ENCODE measurements at places on chromosomes 1 and 21.

DNA sequence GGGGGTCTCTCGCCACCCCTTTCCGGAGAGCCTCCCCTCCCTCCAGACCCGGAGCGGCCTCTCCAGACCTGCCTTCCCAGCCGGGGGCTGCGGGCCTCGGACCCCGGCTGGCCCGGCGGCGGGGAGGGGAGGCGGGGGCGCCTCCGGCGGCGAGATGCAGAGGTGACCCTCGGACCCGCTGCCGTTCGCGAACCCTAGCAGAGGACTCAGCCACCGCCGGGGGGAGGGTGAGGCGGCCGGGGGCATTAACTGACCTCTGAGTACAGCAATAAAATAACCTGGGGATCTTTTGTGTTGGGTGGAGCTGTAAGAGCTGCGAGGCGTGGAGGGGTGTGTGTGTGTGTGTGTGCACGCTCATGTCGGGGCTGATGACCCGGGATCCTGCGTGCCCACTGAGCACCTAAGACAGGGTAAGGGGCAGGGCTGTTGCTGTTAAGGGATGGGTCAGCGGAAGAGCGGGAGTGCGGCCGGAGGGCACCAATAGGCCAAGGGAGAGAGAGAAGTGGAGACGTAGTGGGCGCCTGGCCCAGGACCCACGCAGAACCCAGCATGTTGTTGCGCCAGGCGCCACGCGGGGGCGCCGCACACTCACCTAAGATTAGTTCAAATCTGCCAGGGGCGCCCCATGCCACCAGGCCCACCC, 6.3 kb downstream of the HAPLN2 start:
- DNase-seq: peak; percentile 67

GRCh38 chr1:47180603-47181094, 9.2 kb downstream of the PDZK1IP1 start:
- no peak for DNase-seq

DNA sequence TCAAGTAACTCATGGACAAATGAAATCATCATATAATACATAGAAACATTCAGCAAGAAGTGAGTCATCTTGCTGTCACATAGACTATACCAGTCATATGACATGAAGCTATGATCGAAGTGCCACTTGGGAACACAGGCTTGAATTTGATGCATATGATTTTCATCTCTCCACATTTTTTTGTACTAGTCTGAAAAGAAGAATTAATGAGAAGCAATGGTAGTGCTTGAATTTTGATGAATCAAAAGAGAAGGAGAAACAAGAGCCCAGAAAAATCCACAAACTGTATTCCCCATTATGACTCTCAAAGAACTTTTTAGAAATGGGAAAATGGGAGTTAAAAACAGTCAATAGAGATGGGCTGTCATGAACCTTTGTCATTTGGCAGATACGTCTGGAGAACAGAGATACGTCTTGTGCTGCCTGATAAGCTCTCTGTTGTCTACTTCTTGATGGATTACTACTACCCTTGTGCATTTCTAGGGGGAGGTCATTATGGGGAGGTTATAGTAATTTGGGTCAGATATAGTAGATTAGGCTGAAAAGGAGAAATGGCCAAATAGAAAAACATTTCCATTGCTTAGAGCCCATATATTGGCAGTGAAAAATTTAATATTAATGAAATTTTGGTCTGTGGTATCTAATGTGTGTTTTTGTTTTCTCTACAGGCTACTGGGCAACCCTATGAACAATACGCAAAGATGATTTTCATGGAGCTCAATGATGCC, 8.0 kb upstream of the LEPR start:
- DNase-seq: no peak

- DNase-seq: peak; percentile 93
Observed at GRCh38 chr1:94527447-94528031, 14.0 kb downstream of the F3 start.

DNA sequence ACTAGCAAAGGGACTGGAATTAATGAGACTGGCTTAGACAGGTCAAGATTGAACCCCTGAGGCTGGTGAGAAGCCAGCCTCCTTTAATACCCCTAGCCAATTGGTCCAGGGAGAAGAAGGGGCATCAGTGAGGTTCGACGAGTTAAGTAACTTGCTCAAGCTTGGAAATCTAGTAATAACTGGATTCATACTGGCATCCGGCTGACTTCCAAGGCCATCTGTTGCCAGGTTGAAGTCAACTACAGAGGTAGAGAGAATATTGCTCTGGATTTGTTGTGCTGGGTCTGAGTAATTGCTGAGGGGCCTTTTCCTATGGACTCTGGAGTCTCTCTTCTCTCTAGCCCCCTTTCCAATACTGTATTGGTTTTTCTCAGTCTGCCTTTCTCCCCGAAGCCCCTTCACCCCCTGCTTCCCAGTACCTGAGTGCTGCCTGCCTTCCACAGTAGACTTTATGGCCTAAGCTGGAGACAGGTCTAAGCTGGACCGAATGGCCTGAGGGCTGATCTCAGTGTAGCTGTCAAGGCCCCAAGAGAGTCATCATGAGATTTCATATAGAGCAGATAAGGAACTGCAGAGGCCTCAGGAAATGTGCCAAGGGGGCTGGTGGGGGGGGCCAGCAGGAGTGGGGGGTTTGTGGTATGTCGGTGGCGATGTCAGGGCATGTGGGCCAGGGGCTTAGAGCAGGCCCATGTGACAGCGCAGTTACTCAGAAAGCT, 42.4 kb upstream of the IL19 start:
- DNase-seq: no peak

DNA sequence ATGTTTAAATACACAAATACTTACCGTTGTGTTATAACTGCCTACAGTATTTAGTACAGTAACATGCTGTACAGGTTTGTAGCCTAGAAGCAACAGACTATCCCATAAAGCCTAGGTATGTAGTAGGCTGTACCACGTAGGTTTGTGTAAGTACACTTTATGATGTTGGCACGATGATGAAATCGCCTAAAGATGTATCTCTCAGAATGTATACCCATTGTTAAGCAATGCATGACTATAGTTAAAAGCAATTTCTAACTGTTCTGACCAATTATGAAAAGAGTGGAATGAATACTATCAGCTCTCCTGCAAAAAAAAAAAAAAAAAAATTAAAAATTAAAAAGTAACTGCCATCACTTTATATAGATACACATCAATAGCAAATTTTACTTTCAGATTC, 11.4 kb downstream of the HP1BP3 start:
- no peak for DNase-seq

DNA sequence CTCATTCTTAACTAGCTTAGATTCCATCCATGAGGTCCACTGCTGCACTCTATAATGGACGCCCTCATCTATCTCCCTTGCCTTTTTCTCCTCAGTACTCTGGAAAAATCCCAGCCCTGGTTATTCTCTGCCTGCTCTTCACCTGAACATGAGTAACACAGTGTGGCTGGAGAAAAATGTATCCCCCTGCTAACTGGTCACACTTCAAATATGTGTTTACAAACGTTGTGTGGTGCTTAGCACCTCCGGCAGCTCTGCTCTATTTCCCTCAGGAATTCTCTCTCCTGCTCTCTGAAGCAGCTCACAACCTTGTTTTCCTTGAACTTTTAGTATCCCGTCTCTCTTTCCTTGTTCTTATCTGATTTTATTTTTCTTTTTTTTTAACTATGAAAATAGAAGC, 4.1 kb downstream of the SCCPDH start:
- no peak for DNase-seq

GRCh38 chr1:39969531-39970270, 14.8 kb downstream of the MFSD2A start:
- DNase-seq: peak; percentile 3
